Sigmoid colon (tissue), 7 donors: ENCODE measurements at places on chromosomes 1 and 21. TPM values are rescaled to one million over a fixed set of nuclear protein-coding genes. Genes with fewer than 3 reads are reported as not detected.

The C1orf116 gene
- total RNA-seq, result not detected

The TTLL7 gene
- 34.9 TPM for total RNA-seq

The PLA2G5 gene
- 22.8 TPM for total RNA-seq

The RGSL1 gene
- not detected for total RNA-seq

The PROK1 gene
- not detected for total RNA-seq

The PM20D1 gene
- total RNA-seq, result not detected

The SLAMF8 gene
- total RNA-seq, result 5.0 TPM

The ZP4 gene
- total RNA-seq, result not detected

The RIMKLA gene
- 11.4 TPM for total RNA-seq

The FALEC gene
- total RNA-seq, result not detected

The ITLN2 gene
- total RNA-seq, result not detected

The GAS5 gene
- total RNA-seq, result 443 TPM

The PLA2G2C gene
- 1.5 TPM for total RNA-seq

The ANXA9 gene
- total RNA-seq, result not detected

The ENAH gene
- total RNA-seq, result 105 TPM

The GJA4 gene
- total RNA-seq, result 6.1 TPM
